Activated T-cell treated with anti-CD3 and anti-CD28 coated beads for 24 hours (primary cell): ENCODE measurements at places on chromosomes 4 and X.
A peak's percentile ranks its signal among the peaks of the same experiment; 100 is the strongest.

- peak; percentile 44 for DNase-seq
Observed at GRCh38 chr4:140094438-140095420, 59.3 kb downstream of the MAML3 start.

DNA sequence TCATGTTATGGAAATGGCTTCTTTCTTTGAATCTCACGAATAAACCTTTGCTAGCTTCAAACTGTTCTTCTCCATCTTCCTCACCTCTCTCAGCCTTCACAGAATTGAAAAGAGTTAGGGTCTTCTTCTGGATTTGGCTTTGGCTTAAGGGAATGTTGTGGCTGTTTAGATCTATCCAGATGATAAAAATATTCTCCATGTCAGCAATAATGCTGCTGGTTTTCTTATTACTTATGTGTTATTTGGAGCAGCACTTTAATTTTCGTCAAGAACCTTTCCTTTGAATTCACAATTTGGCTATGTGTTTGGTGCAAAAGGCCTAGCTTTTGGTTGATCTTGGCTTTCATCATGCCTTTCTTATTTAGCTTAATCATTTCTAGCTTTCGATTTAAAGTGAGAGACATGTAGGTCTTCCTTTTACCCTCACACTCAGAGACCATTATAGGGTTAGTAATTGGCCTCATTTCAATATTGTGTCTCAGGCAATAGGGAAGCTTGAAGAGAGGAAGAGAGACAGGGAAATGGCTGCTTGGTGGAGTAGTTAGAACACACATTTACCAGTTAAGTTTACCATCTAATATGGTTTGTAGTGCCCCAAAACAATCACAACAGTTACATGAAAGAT lies 5.1 kb upstream of the ADAM29 start:
- no peak for DNase-seq

DNA sequence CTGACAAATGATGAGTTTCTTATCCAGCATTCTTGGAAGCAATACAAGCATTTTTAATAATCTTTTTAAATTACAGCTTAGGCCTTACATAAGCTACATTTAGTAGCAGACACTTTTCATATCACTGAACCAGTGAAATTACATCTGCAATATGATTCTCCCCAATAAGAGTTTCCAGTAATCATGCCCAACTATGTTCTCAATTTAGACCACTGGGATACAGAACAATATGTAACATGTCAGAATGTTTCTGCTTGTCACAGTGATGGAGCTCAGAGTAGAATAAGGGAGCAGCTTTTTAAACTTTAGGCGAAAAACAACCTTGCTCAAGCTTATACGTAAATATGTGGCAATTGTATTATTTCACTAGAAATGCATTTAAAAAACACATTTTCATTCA lies 1132.2 kb downstream of the FAT4 start:
- no peak for DNase-seq

DNA sequence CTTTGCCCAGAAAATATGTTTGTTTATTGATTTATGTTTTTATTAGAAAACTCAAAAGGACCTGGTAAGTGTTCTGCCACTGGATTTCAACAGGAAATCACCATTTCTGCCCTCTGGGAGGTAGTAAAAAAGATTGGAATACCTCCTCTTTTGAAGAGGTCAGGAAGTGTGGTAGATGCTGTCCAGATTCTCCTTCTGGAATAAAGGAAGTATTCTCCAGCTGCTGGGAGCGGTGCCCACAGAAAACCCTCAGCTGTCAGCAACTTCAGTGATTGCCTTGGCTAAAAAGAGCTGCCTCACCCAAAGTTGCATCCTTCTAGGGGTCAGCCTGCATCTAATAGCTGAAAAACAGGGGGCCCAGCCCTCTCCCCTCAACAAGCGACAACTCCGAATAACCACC lies 13.8 kb upstream of the ZNF674 start:
- no peak for DNase-seq

- DNase-seq = no peak
Observed at GRCh38 chr4:3407171-3407771, 34.5 kb upstream of the HGFAC start.

- DNase-seq = no peak
Observed at GRCh38 chrX:74521961-74522751, 92.3 kb downstream of the RLIM start.

GRCh38 chr4:2745981-2746806 lies 9.9 kb downstream of the TNIP2 start:
- peak; percentile 91 for DNase-seq

DNA sequence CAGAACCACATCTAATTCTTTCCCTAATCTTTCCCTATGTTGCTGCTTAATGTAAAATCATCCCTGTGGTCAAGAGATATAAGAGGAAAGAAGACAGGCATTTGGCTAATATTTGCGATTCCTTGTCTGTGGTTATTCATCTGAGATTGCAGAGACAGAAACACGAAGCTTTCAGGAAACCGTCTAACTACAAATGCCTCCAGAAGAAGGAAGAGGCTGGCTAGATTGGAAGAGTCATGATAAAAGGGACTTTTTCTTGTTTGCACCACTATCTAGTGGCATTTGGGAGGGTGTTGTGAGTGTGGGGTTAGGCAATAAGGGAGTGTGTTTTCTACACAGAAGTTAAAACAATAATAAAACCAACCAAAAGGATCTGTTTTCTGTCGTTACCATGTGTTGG lies 43.9 kb downstream of the TMEM154 start:
- DNase-seq = no peak

GRCh38 chr4:169741569-169741968 lies 16.2 kb downstream of the HPF1 start:
- DNase-seq = no peak

DNA sequence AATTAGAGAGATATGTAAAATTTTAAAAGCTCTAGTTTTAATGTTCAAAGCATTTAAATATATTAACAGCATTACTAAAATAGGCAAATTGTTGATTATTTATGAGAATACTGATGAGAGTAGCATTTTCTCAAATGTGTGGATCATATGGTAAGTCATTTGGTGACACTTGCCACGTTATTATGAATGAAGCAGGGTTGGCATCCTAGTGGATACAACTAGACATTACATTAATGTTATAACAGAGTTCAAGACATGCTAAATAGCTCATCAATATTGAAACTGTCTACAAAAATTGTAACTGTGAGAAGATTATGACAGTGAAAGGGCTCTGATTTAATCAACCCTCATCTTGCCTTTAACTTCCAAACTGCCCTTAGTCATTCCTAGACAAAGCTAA lies 171.1 kb downstream of the PDGFC start:
- DNase-seq = no peak

- no peak for DNase-seq
Observed at GRCh38 chrX:38563030-38563429, 1.7 kb downstream of the TSPAN7 start.

DNA sequence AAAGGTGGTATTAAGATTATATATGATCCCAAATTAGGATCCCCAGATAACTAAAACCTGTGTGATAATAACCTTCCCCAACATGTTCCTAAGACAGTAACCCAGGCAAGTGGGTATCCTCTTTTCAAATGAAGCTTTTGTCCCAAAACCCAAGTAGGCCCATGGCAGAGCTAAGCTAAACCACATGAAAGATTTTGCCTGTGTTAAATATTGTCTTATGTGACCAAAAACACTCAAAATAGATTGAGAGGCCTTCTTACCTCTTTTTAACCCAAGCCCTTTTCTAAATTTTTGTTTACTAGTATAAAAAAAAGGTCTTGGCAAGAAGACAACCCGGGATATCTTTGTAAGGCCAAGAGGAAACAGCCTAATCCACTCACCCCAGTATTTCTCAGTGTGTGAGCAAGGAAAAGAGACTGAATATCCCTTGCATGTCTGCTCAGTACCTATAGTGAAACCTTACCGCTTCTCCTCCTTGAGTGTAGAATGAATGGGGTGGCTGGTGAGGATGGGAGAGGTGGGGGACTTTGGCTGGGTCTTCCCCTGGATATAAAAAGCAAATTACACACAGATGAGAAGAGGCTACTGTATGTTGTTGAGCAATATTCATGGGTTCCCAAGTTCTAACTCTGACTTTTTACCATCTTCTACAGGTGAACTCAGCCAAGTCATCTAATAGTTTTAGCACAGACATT lies 188.8 kb upstream of the BMP3 start:
- no peak for DNase-seq

DNA sequence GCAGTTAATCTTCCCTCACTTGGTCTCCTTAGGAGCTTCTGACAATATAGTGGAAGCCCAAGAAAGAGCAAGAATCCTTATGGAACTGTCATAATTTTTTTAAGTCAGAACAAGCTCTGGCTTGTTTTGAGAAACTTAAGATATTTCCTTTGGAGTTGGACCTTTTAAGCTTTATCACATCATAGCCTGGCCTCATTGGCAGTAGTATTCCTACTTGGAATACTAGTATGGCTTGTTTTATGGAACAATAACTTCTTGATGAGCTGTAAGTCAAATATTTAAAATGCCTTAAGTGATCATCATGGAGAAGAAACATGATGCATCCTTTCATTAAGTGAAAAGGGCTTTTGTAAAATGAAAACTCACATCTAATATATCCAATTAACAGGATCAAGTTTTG lies 78.0 kb upstream of the NRK start:
- DNase-seq = no peak

DNA sequence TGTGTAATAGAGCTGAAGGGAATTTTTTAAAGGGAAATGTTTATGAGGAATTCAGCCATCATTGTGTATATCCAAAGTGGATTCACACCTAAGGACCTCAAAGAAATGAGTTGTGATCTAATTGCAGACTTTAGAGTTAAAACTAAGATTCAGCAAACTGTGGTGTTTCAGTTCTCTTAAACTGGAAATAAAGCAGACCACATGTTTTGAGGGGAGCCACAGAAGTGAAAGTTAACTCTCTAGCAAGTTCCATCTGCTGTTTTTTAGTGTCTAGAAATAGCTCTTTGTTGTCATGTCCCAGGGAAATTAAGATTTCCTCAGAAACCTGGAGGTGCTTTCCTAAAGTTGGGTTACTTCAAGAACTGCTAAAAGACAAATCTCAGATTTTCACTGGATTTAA lies 97.3 kb upstream of the DDX3X start:
- DNase-seq = no peak

- no peak for DNase-seq
Observed at GRCh38 chr4:112213856-112214255, 17.7 kb upstream of the AP1AR start.

DNA sequence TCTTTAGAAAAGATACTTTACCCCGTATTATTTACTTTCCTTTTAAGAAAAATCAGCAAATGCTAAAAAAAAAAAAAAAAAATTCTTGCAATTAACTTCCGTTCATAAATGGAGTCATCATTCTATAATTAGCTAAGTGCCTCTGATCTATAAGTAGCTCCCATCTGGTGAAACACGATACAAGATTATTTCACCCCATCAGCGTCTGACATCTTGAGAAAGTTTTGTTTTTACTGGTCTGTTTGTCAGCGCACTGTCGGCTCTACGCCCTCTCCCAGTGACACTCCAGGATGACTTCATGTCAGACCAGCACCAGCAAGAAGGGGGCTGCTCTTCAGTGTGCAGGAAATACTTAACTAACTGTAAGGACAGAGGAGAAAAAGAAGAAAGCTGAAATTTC lies 108.3 kb downstream of the AFAP1 start:
- peak; percentile 39 for DNase-seq

DNA sequence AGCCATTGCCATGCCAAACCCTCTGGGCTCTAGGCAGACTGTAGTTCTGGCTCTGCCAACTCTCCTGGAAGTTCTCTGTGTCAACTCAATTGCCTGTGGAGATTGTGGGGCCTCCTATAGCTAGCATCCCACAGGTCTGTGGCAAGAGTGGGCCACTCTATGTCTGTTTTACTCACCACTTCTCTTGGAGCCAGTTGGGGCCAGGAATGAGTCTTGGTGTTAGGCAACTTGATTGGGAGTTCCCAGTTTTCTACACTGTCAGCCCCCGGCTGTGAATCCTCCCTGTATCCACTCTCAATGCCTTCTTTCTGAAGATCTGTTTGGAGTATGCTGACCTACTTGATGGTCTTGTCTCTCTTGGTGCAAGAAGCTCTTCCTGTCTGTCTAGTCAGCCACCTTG lies 48.2 kb upstream of the EPGN start:
- DNase-seq = no peak

DNA sequence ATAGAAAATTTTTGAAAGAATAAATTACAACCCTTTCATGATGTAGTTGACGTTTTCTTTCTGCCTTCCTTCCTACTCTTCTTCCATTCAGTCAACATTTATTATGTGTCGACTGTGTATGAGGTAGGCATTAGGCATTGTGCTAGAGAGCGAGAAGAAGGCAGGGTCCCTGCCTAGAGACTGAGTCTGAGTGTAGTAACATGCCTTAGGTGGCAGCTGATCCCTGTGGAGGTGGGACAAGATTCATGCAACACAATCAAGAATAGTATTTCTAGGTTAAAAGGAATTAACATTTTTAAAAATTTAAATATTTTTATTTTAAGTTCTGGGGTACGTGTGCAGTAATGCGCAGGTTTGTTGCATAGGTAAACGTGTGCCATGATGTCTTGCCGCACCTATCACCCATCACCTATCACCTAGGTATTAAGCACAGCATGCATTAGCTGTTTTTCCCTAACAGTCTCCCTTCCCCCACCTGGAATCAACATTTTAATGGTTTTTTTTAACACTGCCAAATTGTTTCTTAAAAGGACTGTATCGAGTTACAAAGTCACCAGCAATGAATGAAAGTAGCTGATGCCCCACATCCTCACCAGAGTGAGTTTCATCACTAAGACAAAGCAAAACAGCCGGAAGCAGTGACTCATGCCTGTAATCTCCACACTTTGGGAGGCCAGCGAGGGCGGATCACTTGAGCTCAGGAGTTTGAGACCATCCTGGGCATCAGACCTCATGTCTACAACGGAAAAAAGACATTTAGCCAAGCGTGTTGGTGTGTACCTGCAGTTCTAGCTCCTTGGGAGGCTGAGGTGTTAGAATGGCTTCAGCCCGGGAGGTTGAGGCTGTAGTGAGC lies 84.0 kb downstream of the WWC2 start:
- no peak for DNase-seq

DNA sequence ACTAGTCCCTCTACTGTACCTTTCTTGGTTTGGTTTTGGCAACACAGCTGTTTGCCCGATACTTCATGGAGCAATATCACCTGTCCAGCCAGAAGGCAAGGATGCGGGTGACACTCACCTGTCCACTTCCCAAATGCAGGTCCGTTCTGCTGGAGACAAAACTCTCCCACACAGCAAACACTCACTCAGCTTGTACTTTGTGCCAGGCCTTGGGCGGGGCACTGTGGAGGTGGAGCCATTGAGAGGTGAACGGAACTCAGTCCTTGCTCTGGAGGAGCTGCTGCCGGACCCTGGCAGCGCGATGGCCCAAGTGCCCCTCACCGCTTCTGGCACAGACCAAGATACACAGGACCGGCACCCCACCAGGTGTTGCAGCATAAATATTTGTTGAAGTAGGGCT lies 15.3 kb upstream of the HMGB3 start:
- no peak for DNase-seq
